Regular cardiac myocyte (primary cell): ENCODE measurements at places on chromosomes 12 and 14. TPM values are rescaled to one million over a fixed set of nuclear protein-coding genes. Genes with fewer than 3 reads are reported as not detected.

The TMEM63C gene
- total RNA-seq, result under 0.01 and 0.56 TPM in 2 replicates

The GLIPR1L1 gene
- not detected in 2 replicates for total RNA-seq

The PRIMA1 gene
- total RNA-seq, result not detected in 2 replicates

The RAB35 gene
- 18.9 and 31.1 TPM in 2 replicates for total RNA-seq

The SLC39A5 gene
- total RNA-seq, result 0.85 TPM in 1 of 2 replicates, not detected in the other

The ST8SIA1 gene
- under 0.01 and 0.28 TPM in 2 replicates for total RNA-seq

The KIF26A gene
- total RNA-seq, result under 0.01 TPM in 2 replicates

The CHGA gene
- under 0.01 TPM in 1 of 2 replicates, not detected in the other for total RNA-seq

The GLI1 gene
- under 0.01 and 0.38 TPM in 2 replicates for total RNA-seq

The GPRC5A gene
- total RNA-seq, result 18.6 and 37.8 TPM in 2 replicates

The SLC2A14 gene
- under 0.01 TPM in 2 replicates for total RNA-seq

The C14orf39 gene
- not detected in 2 replicates for total RNA-seq

The TDRD9 gene
- 0.58 and 2.5 TPM in 2 replicates for total RNA-seq

The PSME2 gene
- 81.5 and 136 TPM in 2 replicates for total RNA-seq
